ENCODE measurements at places on chromosomes 3 and 15. TPM values are rescaled to one million over a fixed set of nuclear protein-coding genes. Genes with fewer than 3 reads are reported as not detected.

- H3K27ac ChIP-seq, result peak overlapping the region; percentile 22
- H3K36me3 ChIP-seq, result peaks cover 21% of the 10 kb centered on the region
- no peak overlapping the region for H3K4me3 ChIP-seq
- no peaks in the 10 kb centered on the region for H3K27me3 ChIP-seq
- no peak for DNase-seq
- peaks cover 24% of the 10 kb centered on the region for H3K4me1 ChIP-seq
These were observed 26.0 kb downstream of the SYNM start for GRCh38 chr15:99130765-99131440.

DNA sequence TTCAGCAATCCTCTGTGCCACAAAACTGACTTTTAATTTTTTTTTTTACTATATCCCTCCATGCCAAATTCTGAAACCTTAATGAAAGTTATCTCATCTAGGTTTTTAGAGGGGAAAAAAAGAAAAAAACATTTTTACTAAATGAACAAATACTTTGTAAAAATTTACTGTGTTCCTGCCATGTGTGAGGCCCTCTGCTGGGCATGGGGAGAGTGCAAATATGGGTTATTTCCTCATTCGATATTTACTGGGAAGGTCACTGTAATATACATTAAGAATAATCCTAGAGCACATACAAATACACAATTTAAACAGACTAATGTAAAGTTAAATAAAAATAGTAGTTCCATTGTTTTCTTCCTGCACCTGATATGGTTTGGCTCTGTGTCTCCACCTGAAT is 215.0 kb downstream of the GRM7 start:
- H3K27ac ChIP-seq, result no peak overlapping the region
- no peak overlapping the region for H3K4me3 ChIP-seq
- H3K27me3 ChIP-seq, result no peaks in the 10 kb centered on the region
- H3K4me1 ChIP-seq, result no peaks in the 10 kb centered on the region
- H3K36me3 ChIP-seq, result no peaks in the 10 kb centered on the region
- no peak for DNase-seq

The TTC23 gene
- 33.0 TPM for total RNA-seq

The SI gene
- total RNA-seq, result not detected

- H3K27ac ChIP-seq, result no peak overlapping the region
- H3K36me3 ChIP-seq, result no peaks in the 10 kb centered on the region
- H3K4me3 ChIP-seq, result no peak overlapping the region
- no peaks in the 10 kb centered on the region for H3K27me3 ChIP-seq
- no peak for DNase-seq
These were observed 59.2 kb upstream of the SLC24A5 start for GRCh38 chr15:48061605-48062004.

DNA sequence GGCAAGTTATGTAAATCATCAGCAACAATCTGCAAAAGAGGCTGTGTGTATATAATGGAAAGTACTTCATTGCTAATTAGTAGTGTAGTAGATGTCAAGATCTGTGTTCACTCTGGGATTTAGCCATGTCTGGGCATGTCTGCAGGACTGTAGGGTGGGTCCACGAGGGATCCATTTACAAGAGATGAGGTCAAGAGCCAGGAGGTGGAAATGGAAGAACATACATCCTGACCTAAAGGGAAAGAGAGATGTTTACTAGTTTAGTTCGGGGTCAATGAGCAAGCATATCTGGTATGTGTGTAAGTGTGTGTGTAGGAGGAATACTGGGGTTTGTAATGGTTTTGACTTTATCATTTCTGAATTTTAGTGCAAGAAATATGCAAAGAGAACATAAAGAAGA is 171.5 kb upstream of the NANOGP8 start:
- no peak for DNase-seq
- peaks cover 27% of the 10 kb centered on the region for H3K4me1 ChIP-seq
- no peak overlapping the region for H3K27ac ChIP-seq
- no peaks in the 10 kb centered on the region for H3K27me3 ChIP-seq

The PATL2 gene
- 0.35 TPM for total RNA-seq

DNA sequence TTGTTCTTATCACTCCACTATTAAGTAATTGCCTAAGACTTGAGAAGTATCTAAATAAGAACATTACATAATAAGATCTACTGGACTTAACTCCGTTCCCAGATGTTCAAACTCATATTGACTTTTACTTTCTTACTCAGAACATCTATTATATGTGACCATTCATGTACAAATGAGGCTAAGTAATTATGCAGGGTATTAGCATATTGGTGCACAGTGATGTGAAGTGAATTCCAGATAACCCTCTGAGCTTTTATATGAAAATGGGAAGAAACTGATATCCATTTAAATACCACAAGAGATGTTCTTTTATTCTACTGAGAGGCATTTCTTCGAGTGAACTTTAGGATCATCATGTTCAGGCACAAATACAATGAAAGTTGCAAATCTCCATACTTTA is 135.7 kb downstream of the ZPLD1 start:
- H3K4me3 ChIP-seq, result no peak overlapping the region
- no peaks in the 10 kb centered on the region for H3K27me3 ChIP-seq
- H3K36me3 ChIP-seq, result no peaks in the 10 kb centered on the region
- no peak overlapping the region for H3K27ac ChIP-seq
- DNase-seq, result no peak
